ENCODE measurements at places on chromosomes 3 and 15. TPM values are rescaled to one million over a fixed set of nuclear protein-coding genes. Genes with fewer than 3 reads are reported as not detected.

The DOCK3 gene
- total RNA-seq: 1.4 TPM

The ADAMTSL3 gene
- not detected for total RNA-seq

The GP5 gene
- total RNA-seq: 0.02 TPM

The MUC4 gene
- total RNA-seq: not detected

The GASK1A gene
- not detected for total RNA-seq

The PARP3 gene
- total RNA-seq: 41.4 TPM

The DLL4 gene
- total RNA-seq: not detected

The GOLIM4 gene
- total RNA-seq: 55.2 TPM

The P2RY1 gene
- total RNA-seq: 0.19 TPM

The SNX22 gene
- total RNA-seq: 0.78 TPM

DNA sequence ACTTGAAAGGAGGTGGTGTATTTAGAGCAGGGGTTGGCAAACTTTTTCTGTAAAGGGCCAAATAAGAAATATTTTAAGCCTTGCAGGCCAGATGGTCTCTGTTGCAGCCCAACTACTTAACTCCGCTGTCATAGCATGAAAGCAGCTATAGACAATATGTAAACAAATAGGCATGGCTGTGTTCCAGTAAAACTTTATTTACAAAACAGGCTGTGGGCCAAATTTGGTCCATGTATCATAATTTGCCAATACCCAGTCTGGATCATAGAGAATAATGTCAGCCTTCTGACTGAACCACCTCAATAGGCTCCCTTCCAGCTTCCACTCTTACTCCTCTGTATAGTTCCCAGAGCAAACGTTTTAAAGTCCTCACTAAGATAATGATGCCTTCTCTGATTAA lies 638.8 kb upstream of the CFAP20DC start:
- DNase-seq: no peak

- no peak for DNase-seq
Measured at GRCh38 chr15:52281085-52282035, 14.2 kb downstream of the MYO5C start.

DNA sequence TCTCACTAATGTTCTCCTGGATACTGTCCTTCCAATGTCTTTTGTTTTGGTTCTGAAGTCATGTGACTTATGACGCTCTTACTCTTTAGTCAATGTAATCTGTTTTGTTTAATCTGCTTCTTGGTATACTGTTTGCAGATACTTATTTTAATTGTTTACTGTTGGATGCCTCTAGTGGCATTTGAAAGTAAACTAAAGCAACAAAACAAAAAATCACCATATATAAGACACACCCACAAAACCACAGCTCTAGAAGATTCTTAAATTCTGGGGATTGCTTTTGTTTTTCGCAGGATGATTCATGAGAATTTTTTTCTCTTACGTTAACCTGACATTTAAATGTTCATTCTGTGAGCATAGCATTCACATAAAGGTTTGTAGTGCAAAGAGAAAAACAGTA lies 16.8 kb downstream of the SLC25A26 start:
- no peak for DNase-seq

DNA sequence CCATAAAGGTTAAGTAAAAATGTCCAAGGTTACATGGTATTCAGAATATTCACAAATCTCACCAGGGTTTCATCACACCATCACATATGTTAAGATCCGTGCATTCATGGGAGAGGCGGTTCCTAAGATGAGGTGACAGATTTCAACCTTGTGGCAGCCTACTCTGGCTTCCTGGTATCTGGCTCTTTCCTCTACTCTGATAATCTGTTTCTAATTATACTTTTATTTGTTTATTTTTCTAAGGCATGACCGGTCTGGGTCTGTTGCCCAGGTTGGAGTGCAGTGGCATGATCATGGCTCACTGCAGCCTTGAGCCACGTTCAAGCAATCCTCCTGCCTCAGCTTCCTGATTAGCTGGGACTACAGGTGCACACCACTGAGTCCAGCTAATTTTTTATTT lies 34.4 kb downstream of the RAF1 start:
- DNase-seq: peak; percentile 19

DNA sequence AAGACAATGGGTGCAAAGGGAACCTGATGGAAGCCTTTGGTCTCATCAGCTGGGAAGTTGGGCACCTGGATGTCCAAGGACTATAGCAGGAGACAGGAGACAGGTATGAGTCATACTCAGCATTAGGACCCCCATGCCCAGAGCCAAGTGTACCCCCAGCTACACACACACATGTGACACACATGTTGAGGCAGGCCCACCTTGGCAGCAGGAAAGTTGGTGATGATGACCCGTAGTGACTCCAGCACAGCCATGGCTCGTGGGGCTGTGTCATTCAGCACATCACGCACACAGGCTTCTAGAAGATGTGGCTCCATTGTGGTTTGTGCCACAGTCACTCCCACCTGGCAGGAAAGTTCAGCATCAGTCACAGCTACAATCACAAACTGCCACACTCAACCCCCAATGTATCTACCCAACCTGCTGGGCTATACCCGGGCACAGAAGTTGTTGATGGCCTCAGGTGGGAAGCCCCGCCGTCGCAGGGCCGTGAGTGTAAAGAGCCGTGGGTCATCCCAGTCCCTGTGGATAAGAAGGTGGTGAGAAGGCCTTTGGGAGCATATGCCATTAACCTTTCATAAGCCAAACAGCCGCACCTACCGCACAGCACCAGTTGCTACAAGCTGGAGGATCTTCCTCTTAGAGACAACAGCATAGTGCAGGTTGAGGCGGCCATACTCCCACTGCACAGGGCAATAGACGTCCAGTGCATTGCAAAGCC lies 5.2 kb upstream of the QRICH1 start:
- no peak for DNase-seq

DNA sequence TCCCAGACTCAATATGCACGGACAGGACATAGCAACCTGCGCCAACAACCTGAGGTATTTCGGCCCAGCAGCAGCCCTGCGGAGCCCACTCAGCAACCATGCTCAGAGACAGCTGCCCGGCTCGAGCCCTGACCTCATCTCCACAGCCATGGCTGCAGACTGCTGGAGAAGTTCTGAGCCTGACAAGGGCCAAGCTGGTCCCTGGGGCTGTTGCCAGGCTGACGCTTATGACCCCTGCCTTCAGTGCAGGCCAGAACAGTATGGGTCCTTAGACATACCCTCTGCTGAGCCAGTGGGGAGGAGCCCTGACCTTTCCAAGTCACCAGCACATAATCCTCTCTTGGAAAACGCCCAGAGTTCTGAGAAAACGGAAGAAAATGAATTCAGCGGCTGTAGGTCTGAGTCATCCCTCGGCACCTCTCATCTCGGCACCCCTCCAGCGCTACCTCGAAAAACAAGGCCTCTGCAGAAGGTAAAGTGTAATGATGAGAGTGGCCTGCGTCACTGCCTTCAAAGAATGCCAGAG lies 25.5 kb downstream of the TMEM41A start:
- DNase-seq: peak; percentile 94

GRCh38 chr15:89329329-89330084 lies 5.1 kb downstream of the POLG start:
- no peak for DNase-seq

GRCh38 chr3:3212781-3213440 lies 33.4 kb upstream of the CRBN start:
- DNase-seq: no peak

DNA sequence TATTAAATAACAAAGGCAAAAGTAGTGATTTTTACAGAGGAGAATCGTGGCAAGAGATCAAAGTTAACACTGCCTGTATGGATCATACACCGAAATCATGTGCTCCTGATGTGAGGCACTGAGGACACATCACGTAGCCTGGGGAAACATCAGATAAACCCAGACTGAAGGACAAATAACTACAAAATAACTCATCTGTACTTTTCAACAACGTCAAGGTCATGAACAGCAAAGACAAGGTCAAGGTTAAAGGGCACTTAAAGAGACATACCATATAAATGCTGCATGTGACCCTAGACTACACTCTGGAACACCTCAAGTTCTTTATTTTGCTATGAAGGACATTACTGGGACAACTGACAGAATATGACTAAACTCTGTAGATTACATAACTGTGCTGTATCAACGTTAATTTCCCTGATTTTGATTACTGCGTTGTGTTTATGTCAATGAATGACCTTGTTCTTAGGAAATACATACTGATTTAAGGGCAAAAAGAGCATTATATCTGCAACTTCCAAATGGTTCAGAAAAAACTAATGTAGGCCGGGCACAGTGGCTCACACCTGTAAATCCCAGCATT lies 48.1 kb downstream of the CHSY1 start:
- DNase-seq: no peak

DNA sequence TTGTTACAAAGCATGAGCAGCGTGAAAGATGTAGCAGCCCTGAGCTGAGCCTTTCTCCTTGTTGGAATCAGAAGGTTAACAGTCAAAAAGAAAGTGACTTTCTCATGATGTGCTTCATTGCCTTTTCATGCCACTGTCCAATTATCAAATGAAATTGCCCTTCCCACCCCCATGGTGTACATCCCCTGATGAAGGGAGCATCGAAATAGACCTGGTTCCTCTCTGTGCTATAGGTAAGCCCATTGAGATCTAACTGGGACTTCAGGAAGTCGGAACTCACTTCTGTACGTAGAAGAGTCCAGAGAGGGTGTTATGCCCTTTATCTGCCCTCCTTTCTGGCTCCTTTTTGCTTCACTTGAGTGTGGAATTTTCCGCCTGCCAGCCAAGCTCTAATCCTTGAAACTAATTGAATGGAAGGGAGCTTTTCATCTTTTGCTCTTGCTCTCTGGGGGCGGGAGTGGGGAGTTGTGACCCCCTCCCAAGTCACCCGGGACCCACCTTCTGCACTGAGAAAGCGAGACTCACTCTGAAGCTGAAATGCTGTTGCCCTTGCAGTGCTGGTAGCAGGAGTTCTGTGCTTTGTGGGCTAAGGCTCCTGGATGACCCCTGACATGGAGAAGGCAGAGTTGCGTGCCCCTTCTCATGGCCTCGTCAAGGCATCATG lies 20.9 kb downstream of the ABHD6 start:
- no peak for DNase-seq

DNA sequence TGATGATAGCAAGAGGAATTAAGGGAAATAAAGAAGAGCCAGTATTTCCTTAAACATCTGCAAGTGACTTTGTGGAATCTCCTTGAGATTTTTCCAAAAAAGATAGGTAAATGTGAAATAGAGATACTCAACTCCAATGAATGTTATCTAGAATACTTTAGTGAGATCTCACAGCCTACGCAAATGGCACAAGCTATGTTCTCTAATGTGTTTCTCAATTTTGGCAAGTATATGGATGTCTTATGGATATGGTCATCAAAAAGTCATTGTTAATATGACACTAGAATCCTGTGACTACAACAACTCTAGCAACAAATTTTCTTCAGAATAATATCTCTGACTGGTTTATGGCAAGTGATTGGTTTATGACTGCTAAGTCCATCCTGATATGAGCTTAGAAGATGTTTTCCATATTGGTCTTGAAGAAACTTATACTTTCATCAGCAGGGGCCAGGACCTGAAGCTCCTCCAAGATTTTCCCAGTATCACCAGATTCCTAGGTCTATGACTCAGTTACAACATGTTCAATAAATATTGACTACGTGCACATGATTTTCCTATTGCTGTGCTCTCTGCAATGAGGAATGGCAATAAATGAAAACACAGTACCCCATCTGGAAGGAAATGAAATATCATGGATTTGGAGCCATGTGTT lies 170.9 kb upstream of the THBS1 start:
- no peak for DNase-seq

DNA sequence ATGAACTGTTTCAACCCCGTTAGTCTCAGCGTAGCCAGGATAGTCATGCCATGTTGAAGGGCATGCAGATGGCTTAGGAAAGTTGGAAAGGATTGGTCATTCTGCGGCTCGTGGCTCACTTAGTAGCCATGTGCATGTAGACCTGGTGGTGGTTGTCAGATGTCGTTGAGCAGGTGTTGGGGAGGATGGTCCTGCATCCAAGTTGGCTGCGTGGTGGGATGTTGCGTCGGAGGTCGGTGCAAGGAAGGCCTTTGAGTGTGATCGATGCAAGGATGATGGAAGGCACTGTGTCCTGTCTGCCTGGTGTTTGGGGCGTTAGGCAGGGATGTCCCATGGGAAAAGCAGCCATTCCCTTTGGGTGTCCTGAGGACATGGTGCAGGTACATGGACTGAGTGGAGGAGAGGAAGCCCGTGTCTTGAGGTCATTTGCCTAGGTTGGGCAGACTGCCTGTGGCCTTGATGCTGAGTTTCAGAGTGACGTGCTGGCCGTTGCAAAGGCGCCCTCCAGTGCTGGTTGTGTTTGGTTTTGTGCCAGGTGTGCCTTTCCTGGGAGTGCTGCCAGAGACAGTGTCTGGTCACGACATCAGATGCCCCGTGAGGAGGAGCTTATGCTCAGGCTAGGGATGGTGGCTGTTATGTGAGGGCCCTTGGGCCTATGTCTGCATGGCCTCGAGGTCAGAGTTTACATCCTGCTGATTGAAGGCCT lies 103.4 kb downstream of the SNRPN start:
- no peak for DNase-seq

- DNase-seq: no peak
Measured at GRCh38 chr3:8237893-8238292, 263.7 kb upstream of the LMCD1 start.

GRCh38 chr3:189138901-189139610 lies 32.7 kb upstream of the TPRG1 start:
- no peak for DNase-seq

DNA sequence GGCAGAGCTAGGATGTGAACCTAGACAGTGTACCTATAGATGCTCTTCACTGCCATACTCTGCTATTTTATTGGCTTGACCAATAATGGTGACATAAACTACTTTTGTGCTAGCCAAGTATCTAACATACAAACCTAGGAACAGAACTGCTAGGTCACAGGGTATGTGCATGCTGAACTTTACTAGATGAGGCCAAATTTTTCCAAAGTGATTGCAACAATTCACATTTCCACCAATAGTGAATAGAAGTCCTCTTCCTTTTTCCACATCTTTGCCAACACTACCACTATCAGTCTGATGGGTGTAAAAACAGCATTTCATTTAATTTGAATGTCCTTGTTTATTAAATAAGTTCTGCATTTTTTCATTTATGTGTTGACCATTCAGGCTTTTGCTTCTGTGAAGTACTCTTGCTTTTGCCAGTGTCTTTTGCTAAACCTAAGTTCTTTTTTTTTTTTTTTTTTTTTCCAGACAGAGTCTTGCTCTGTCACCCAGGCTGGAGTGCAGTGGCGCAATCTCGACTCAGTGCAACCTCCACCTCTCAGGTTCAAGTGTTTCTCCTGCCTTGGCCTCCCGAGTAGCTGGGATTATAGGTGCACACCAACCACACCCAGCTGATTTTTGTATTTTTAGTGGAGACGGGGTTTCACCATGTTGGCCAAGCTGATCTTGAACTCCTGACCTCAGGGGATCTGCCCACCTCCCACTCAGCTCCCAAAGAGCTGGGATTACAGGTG lies 54.1 kb downstream of the DCAF1 start:
- no peak for DNase-seq

DNA sequence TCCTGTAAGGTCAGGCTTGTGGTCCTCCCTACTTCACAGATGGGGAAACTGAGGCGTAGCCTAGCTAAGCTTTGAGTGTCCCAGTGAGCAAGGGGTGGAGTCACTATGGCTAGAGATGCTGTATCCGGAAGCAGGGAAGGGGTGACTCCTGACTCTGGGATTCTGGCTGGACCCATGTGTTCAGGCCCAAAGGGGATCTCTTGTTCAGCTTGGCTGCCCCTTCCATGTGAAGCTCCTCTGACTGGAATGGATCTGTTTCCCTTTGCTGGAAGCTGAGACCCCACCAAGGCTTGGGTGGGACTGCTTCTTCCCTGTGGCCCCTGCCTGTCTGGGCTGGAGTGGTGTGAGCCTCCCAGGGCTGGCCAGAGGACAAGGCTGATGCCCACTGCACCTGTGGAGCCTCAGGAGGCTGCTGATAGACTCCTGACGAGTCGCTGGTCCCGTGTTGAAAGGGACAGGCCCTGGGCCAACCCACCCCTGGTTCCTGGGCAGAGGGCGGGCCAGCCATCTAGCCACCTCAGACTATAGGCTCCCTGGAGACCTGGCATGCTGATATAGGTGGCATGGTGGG lies 1.0 kb downstream of the MAPKAPK3 start:
- DNase-seq: no peak
